GM13976 (cell line): ENCODE measurements at places on chromosomes 7 and 10.
A peak's percentile ranks its signal among the peaks of the same experiment; 100 is the strongest.

GRCh38 chr10:44949127-44949802 lies 10.3 kb upstream of the RASSF4 start:
- DNase-seq: no peak

GRCh38 chr10:1395481-1396296 lies 339.5 kb downstream of the WDR37 start:
- no peak for DNase-seq

- no peak for DNase-seq
Measured at GRCh38 chr7:36898186-36898585, 173.9 kb upstream of the AOAH start.

DNA sequence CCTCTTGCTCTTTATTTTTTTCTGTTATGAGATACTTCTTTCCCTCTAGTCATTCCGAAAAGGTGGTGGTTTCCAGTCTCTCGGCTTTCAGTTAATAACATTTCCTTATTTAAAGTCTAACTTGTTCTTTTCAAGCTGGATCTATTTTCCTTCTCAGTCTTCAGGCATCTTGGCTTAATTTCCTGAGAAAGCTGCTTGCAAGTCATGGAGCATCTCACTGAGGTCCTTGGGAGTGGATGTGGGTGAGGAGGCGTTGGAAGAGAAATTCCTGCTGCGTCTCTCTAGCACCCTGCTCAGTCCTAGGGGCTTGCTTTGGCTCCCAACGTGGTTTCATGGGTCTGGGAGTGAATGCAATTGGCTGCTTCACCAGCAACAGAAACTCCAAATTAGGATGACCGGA lies 210.2 kb upstream of the MKI67 start:
- no peak for DNase-seq

- no peak for DNase-seq
Measured at GRCh38 chr7:69457595-69458504, 140.4 kb upstream of the AUTS2 start.

GRCh38 chr10:61634746-61635145 lies 28.0 kb upstream of the CABCOCO1 start:
- no peak for DNase-seq

DNA sequence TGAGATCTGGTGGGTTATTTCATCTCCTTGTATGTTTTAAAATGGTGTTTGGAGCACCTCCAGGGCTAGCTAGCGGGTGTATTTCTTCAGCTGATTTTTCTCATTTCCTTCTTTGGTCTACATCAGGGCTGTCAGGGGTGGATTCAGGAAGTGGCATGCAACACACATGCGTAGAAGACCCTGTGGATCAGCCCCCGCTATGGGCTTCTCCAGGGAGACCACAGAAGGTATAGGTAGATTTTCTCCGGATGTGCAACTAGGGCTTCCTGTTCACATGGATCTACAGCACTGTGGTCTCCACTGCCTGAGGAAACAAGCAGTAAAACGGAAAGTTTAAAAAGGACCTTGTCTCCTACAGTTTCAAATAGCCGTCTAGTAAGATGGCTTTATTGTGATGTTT lies 10.4 kb downstream of the NUB1 start:
- DNase-seq: peak; percentile 54

GRCh38 chr10:44961230-44961571 lies 1.6 kb downstream of the RASSF4 start:
- no peak for DNase-seq

GRCh38 chr10:65911151-65911835 lies 1014.5 kb upstream of the LRRTM3 start:
- DNase-seq: no peak

DNA sequence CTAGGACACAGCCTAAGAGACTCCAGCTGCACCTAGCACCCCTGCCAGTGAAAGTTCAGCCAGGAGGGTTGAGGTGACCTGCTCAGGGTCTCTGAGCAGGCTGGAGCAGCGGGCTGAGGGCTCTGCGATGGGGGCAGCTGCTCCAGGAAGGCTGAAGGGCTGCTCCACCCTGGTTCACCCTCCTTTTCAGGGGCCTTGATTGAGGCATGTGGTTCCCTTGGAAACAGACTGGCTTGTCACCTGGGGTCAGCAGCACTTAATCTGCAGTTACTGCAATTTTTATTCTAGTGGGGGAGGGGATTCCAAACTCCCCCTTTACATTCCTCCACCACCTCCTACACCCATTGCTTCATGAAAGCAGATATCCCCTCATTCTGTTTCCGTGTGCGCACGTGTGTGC lies 85.3 kb upstream of the UNC5B start:
- DNase-seq: no peak
